KG1 (cell line): ENCODE measurements at places on chromosomes 16 and 17.
A peak's percentile ranks its signal among the peaks of the same experiment; 100 is the strongest.

DNA sequence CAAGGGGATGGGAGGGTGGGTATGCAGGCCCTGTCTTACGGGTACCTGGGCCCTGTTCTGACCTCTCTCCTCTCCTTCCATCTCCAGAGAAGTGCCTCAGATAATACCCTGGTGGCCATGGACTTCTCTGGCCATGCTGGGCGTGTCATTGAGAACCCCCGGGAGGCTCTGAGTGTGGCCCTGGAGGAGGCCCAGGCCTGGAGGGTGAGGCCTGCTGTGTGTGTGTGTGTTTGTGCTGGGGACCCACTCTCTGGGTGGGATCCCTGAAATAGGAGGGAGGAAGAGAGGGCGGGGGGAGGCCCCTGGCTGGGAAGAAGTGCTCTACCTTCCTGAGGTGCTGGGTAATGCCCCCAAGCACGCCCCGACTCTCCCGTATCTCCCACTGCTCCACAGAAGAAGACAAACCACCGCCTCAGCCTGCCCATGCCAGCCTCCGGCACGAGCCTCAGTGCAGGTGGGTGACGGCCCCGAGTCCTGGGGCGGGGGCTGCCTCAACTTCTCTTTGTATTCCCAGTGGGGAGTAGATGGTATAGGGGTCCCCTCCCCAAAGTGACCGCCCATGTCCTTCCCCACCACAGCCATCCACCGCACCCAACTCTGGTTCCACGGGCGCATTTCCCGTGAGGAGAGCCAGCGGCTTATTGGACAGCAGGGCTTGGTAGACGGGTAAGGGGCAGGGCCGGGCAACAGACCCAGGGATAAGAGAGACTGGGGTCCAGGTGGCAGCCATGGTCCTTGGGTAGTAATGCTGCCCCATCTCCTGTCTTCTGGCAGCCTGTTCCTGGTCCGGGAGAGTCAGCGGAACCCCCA, 7.8 kb downstream of the GRB7 start:
- no peak for DNase-seq

DNA sequence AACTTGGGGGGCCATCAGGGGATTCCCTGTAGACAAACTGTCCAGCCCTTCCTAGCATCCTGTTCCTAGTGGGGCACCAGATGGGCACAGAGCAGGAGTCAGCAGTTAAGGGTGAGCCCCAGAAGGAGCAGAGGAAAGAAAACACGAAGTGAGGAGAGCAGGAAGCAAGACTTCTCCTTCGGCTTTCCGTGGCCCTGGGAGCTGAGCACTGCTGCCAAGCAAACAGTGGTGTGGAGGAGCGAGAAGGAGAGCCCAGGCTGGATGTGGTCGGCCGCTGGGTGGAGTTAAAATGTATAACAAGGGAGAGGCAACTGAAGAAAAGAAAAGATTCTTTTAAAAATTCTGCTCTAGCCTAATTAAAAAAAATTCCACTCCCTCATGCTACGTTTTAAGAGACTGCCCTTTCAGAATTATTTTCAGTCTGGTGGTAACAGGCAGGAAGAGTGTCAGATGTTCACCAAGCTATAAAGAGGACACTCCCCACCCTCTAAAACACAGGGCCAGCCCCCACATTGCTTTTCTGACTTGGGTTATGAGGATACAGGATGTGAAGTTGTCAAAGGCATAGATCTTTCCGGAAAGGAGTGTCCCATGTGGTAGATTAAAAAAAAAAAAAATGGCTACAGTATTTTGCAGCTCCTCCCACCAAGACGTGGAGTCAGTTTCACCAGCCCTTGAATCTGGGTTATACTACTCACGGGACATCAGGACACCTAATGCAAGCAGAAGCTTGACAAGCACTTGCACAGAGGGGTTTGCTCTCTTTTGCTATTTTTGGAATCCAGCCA, 74.9 kb upstream of the ZFHX3 start:
- peak; percentile 43 for DNase-seq

GRCh38 chr16:35146031-35146710, 1686.8 kb downstream of the TP53TG3F start:
- DNase-seq = no peak

GRCh38 chr17:82678265-82678891, 20.1 kb downstream of the RAB40B start:
- no peak for DNase-seq

DNA sequence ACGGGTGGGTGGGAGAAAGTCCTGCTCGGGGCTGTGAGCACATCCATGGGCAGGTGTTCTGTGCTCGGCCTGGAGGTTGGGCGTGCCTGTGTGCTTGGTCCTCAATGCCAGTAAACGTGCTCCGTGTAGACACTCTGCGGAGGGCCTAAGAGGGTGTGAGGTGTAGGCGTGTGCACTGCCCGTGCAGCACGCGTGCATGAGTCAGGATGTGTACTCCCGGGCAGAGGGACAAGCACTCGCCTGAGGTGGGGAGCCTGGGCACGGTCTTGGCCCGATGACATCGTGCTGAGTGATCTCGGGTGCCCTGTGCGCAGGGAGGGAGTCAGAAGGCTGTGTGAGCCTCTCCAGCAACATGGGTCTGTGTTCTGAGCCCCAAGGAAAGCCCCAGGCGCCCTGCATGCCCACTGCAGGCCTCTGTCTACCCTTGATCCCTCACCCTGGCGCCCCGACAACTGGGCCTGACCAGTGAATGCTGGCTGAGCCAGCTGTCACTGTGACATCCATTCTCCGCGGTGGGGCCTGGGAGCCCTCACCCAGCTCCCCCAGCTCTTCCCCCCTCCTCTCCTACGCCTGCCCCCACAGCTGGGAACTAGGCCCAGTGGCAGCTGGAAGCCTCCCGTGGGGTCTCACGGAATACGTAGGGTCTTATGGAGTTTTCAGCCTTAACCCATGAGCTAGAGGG, 23.5 kb upstream of the NXPH3 start:
- no peak for DNase-seq

DNA sequence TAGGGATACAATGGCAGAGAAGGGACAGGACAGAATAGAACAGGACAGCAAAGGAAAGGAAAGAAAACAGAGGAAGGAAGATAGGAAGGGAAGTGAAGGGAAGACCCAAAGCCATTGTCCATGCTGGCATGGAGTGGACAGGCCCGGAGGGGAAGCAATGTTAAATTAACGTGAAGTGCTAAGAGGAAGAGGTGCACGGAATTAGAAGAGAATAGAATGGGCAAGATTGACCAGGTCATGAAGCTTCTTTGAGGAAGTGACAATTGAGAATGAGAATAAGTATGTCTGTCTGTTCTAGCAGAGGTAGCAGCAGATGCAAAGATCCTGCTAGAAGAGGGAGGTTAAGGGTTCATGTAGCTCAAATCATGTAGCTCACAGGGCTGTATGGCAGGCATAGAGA, 117.2 kb downstream of the MAF start:
- no peak for DNase-seq

- DNase-seq = no peak
Observed at GRCh38 chr17:81524039-81524864, 3.9 kb upstream of the FSCN2 start.

DNA sequence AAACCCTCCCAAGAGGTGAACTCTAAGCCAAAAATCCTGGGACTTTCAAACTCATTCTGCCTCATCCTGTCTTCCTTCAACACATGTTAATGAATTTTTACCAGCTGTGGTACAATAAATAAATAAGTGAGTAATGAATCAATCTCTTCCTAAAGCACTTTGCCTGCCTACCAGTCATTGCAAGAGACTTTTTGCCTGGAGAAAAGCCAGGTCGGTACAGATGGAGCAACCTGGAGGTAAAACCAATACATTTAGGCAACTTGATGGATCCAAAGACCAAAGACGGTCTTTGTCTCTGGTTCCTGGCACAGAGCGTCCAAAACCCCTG, 324.2 kb downstream of the PMP22 start:
- DNase-seq = no peak

DNA sequence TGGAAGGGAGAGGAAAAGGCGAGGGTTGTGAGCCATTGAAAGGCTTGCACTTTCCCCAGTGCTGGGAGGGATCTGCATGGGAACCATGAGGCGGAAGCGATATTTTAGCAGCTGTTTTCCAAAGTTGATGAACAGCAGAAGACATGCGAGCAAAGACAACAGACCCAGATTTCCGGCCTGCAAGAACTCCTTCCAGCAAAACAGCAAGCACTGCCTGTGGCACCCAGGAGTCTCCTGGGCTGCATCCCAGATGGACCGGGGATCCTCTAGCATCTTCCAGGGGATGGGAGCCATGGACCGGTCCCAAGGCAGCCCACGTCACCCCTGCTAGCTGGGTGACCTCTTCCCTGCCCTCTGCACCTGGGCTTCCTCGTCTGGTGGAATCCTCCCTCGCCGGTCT, 162.8 kb downstream of the IRF8 start:
- DNase-seq = no peak

- DNase-seq = no peak
Observed at GRCh38 chr16:47236716-47237115, 93.0 kb upstream of the NETO2 start.

- DNase-seq = no peak
Observed at GRCh38 chr17:32894245-32894644, 17.3 kb upstream of the MYO1D start.

GRCh38 chr16:57446531-57447185, 527 bp downstream of the CIAPIN1 start:
- no peak for DNase-seq

DNA sequence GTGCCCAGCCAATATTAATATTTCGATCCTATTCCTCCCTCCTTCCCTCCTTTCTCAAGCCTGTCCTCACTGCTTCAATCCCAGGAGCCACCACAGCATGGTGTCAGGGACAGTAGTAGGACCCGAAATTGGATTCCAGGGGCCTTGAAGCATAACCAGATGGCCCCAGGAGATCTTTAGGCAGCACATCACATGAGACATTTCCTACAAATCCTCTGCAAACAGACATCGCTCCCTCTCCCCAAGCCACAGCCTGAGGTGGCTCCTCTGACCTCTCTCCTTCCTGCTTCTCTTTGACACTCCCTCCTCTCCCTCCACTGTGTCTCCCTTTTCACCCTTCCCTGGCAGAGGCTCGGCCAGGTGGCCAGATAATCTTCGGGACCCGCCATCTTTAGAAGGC, 76.6 kb downstream of the BMERB1 start:
- DNase-seq = no peak

- DNase-seq = no peak
Observed at GRCh38 chr16:52404546-52404945, 142.4 kb downstream of the TOX3 start.

GRCh38 chr16:21226749-21227148, 6.8 kb upstream of the ANKS4B start:
- no peak for DNase-seq

- no peak for DNase-seq
Observed at GRCh38 chr16:79136955-79137354, 463.6 kb downstream of the MAF start.

DNA sequence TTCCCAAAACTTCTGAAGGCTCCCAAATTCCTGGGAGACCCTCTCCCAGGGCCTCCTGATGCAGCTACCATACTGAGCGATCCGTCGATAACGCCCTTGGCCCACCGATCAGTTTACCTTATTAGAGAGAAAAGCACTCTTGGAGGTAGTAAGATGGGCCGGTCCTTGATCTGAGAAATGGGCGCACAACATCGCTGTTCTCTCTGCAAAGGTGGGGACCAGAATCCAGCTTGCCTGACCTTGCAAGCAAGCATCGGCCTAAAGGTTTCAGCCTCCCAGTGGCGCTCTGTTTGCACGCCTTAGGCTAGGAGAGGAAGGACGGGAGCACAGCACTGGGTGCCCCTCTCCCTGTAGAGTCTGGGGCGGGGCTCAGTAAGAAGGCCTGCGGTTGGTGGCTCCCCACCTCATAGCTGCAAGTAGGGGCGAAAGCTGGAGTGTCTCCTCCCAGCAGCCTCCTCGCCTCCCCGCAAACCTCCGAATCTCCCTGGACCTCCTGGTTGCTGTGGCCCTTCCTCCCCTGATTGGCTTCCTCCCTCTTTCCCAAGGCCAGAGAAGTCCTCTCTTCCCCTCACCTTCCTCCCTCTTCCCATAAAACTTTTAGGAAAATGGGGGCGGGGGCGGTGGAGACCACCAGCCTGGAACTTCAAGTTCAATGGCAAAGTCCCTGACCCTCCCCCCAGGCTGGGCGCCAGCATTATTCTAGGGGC, at the start of gene PRAC1:
Gene PRAC1 (minus strand): TSS at position 318 of the 707 bp plus-strand sequence. CDS start 126 bp downstream, at position 192.
- no peak for DNase-seq

DNA sequence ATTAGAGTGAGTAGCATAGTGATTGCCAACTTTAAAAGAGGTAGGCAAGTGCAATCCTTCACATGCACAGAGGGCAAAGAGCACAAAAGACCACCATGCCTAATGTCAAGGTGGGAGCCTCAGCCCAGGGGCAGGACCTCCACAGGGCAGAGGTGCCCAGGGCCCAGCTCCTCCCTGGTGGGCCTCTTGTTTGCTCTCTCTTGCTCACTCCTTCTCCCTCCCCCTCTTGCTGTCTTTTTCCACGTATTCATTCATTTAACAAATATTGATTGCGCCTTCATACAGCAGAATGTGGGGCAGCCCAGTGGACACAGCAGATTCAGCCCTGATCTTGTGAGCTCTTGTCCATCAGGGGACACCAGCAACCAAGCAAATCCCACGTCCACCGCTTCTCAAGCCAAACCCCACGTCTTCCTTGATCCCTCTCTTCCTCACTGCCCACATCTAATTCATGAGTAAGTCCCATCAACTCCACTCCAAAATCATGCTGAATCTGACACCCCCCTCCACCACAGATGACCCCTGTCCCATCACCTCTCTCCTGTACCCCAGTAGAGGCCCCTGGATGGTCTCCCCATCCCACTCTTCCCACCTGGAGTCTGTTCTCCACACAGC, 44.1 kb upstream of the RPL38 start:
- no peak for DNase-seq

- no peak for DNase-seq
Observed at GRCh38 chr17:63126607-63127006, 160.6 kb downstream of the TANC2 start.

GRCh38 chr17:9389111-9389527, 186.5 kb downstream of the STX8 start:
- no peak for DNase-seq

DNA sequence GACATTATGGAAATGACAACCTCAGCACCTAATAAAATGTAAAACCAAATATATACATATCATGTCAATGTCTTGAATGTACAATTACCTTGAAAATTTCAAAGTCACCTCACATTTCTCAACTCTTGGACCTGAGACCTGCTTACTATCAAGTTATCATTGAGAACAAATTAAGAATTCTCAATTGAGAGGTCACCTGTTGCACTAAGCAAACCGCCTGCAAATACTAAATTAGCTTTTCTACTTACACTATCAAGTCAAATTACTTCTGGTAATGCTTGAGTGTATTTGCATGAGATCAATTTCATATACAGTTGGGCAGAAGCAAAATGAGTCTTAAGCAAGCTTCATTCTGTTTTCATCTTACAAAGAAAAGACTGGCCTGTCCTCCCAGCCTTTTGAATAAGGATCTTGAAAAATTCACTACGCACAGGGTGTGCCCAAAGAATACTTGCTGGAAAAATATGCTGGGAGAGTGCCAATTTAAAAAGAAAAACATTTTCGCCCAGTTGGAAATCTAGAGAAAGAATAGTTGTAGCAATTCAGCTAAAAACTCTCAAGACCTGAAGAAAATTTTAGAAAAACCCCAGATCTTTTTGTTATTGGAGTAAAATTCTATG, 35.7 kb downstream of the KANSL1 start:
- DNase-seq = no peak
